ENCODE measurements at places on chromosomes 11 and 22.

DNA sequence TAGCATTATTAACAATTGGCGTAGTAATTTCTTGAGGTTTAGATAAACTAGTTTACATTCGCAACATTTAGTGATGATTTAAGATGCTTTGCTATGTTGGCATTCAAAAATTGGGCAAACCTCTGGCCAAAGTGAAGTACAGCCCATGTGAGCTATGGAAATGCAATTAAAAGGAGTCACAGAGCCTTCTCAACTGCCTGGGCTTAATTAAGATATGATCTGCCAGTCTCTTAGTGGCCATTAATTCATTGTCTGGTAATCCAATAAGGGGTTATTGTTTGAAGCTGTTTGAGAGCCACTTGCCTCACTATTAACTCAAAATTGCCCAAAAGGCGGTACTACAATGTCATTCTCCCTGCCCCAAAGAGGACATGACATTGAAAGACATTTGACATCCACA, 608.9 kb downstream of the NTM start:
- no peak for DNase-seq
- peaks cover 2% of the 10 kb centered on the region for H3K36me3 ChIP-seq
- H3K4me3 ChIP-seq = no peak overlapping the region
- H3K27me3 ChIP-seq = no peaks in the 10 kb centered on the region
- H3K4me1 ChIP-seq = peaks cover 37% of the 10 kb centered on the region

DNA sequence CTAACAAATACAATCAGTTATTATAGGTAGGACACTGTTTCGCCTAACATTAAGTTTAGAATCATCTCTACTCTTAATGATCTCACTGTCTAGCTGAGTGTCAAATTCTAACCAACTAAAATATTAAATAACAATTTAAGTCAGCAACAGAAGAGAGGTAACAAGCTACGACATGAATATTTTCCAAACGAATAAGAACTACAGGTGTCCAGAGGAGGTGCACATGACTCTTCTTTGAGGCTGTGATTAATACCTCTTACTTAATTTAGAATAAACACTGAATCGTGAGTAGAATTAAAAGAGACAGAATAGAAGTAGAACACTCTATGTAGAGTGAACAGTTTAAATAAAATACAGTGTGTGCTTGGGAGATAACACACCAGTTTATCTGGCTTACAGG, 619.0 kb upstream of the ARHGAP42 start:
- H3K27ac ChIP-seq = no peak overlapping the region
- H3K27me3 ChIP-seq = no peaks in the 10 kb centered on the region
- no peak overlapping the region for H3K4me3 ChIP-seq
- H3K36me3 ChIP-seq = no peaks in the 10 kb centered on the region

DNA sequence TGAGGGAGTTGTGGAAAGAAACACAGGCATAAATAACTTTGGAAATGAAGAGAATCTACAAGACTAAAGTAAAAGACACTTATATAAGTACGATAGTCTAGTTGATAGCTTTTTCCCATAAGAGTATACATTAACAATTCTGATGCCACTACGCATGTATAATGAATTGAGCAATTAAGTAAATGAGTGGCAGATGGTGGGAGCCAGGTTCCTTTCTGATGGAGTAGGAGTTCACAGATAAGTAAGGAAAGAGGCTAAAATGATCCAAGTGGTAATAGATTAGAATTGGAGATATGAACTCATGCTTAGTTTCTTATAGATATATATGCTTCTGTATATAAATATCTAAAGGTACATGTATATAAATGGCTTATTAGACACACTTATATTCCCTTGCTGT, 368.3 kb downstream of the FAM181B start:
- no peak for DNase-seq
- no peak overlapping the region for H3K27ac ChIP-seq
- peaks cover 38% of the 10 kb centered on the region for H3K27me3 ChIP-seq
- H3K4me1 ChIP-seq = no peaks in the 10 kb centered on the region

GRCh38 chr11:17748761-17749721, 14.5 kb downstream of the KCNC1 start:
- no peaks in the 10 kb centered on the region for H3K27me3 ChIP-seq
- no peak overlapping the region for H3K27ac ChIP-seq
- DNase-seq = no peak
- no peaks in the 10 kb centered on the region for H3K4me1 ChIP-seq

DNA sequence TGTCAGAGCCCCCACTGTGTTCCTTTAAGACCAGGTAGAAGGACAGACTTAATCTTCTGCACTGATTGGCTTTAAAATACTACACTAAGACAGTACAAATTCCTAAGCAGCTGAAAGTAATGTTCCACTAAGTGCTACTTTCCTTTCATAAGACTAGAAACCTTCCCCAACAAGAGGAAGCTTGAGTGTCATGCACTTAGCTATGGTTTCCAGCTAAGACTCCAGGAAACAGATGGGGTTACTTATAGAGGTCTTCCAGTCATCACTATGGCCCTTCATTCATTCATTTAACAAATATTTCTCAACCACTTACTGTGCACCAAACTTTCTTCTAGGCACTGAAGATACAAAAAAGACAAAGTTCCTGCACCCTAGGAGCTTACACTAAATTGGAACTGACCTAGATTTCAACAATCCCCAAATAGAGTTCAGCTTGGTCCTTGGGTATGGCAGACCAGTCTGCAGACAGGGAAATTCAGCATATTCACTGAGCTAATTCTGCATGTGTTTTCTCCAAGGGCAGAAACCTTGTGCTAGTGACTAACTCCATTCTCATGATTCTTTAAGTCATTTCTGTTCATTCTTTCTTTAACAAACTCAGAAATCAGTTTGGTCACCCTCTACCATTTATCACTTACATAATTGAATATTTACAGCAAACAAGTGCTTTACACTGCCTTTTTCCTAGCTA, 178.4 kb upstream of the MTNR1B start:
- peaks cover 18% of the 10 kb centered on the region for H3K36me3 ChIP-seq
- no peaks in the 10 kb centered on the region for H3K27me3 ChIP-seq
- DNase-seq = no peak
- no peak overlapping the region for H3K27ac ChIP-seq
- H3K4me3 ChIP-seq = no peak overlapping the region

DNA sequence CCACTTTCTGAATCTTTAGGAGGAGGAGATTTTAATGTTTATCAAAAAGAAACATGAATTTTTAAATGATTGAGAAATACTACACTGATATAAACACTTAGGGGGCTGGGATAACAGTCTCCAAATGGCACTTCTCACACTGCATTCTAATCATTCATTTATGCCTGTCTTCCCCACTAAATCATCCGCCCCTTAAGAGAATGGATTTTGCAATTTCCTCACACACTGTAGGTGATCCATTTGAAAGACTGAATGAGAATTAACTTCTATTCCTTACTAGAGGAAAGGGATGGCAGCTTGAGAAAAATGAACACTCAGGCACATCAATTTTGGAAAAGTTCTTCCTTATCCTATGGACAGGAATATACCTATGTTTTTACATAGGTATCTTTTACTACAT, 7.6 kb upstream of the POU2AF2 start:
- H3K36me3 ChIP-seq = no peaks in the 10 kb centered on the region
- no peak overlapping the region for H3K27ac ChIP-seq
- peaks cover 30% of the 10 kb centered on the region for H3K27me3 ChIP-seq
- no peaks in the 10 kb centered on the region for H3K4me1 ChIP-seq

GRCh38 chr11:69321877-69322361, 28.0 kb downstream of the MYEOV start:
- H3K27ac ChIP-seq = no peak overlapping the region
- H3K4me3 ChIP-seq = no peak overlapping the region
- H3K4me1 ChIP-seq = no peaks in the 10 kb centered on the region
- no peak for DNase-seq
- H3K27me3 ChIP-seq = no peaks in the 10 kb centered on the region

- no peaks in the 10 kb centered on the region for H3K27me3 ChIP-seq
- DNase-seq = no peak
- peaks cover 34% of the 10 kb centered on the region for H3K36me3 ChIP-seq
- no peak overlapping the region for H3K27ac ChIP-seq
These were observed 36.9 kb downstream of the MORC2 start for GRCh38 chr22:30931541-30932300.

GRCh38 chr22:30721741-30722140, 27.1 kb downstream of the OSBP2 start:
- no peaks in the 10 kb centered on the region for H3K36me3 ChIP-seq
- H3K4me1 ChIP-seq = no peaks in the 10 kb centered on the region
- H3K27ac ChIP-seq = no peak overlapping the region
- no peak overlapping the region for H3K4me3 ChIP-seq
- no peaks in the 10 kb centered on the region for H3K27me3 ChIP-seq

- H3K27me3 ChIP-seq = no peaks in the 10 kb centered on the region
- H3K4me3 ChIP-seq = no peak overlapping the region
- DNase-seq = no peak
These were observed 297.0 kb downstream of the CADM1 start for GRCh38 chr11:115207166-115207591.

DNA sequence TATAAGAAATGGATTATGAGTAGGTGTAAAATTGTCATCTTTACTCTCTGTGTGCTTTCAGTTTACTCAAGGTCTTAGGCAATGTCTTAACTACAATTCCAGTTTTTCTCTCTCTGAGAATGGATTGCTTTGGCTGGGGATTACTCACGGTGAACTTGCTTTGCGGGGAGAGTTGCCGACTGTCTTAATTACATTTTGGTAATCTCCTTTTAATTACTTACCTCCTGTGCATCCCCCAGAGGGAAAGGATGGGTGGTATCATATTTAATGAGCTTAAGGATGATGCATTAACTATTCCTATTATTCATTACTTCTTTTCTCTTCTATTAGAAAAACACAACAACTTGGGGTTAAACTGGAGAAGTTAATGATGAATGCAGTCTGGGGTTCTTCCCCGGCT, 159.4 kb downstream of the MPPED1 start:
- H3K4me1 ChIP-seq = peaks cover 13% of the 10 kb centered on the region
- no peak for DNase-seq
- peaks cover 4% of the 10 kb centered on the region for H3K27me3 ChIP-seq
- no peaks in the 10 kb centered on the region for H3K36me3 ChIP-seq
- no peak overlapping the region for H3K27ac ChIP-seq

GRCh38 chr11:19455731-19456130, 215.0 kb upstream of the E2F8 start:
- peak; percentile 29 for DNase-seq
- H3K4me3 ChIP-seq = peak overlapping the region; percentile 81
- H3K36me3 ChIP-seq = no peaks in the 10 kb centered on the region

- H3K36me3 ChIP-seq = peaks cover 2% of the 10 kb centered on the region
- no peak for DNase-seq
- peaks cover 2% of the 10 kb centered on the region for H3K27me3 ChIP-seq
- H3K4me3 ChIP-seq = no peak overlapping the region
- no peaks in the 10 kb centered on the region for H3K4me1 ChIP-seq
These were observed 40.9 kb upstream of the GLYAT start for GRCh38 chr11:58772329-58773285.

- no peaks in the 10 kb centered on the region for H3K4me1 ChIP-seq
- H3K36me3 ChIP-seq = no peaks in the 10 kb centered on the region
These were observed 195.8 kb downstream of the NELL1 start for GRCh38 chr11:20865161-20865560.

GRCh38 chr11:45920531-45921477, 1.7 kb upstream of the LARGE2 start:
- DNase-seq = no peak
- H3K4me3 ChIP-seq = peak overlapping the region; percentile 96
- peaks cover 30% of the 10 kb centered on the region for H3K4me1 ChIP-seq
- H3K27ac ChIP-seq = no peak overlapping the region
- H3K36me3 ChIP-seq = no peaks in the 10 kb centered on the region
- peaks cover 56% of the 10 kb centered on the region for H3K27me3 ChIP-seq

GRCh38 chr11:3802011-3802790, 4.8 kb upstream of the NUP98 start:
- H3K36me3 ChIP-seq = peaks cover 5% of the 10 kb centered on the region
- no peak overlapping the region for H3K27ac ChIP-seq
- H3K27me3 ChIP-seq = peaks cover 4% of the 10 kb centered on the region
- DNase-seq = no peak
- H3K4me1 ChIP-seq = peaks cover 8% of the 10 kb centered on the region
- no peak overlapping the region for H3K4me3 ChIP-seq

GRCh38 chr11:86443415-86443814, 68.7 kb downstream of the CCDC81 start:
- no peaks in the 10 kb centered on the region for H3K27me3 ChIP-seq
- no peak overlapping the region for H3K4me3 ChIP-seq
- DNase-seq = no peak
- H3K36me3 ChIP-seq = peaks cover 6% of the 10 kb centered on the region
- H3K27ac ChIP-seq = peak overlapping the region; percentile 39

- no peak overlapping the region for H3K27ac ChIP-seq
- no peaks in the 10 kb centered on the region for H3K27me3 ChIP-seq
- peaks cover 16% of the 10 kb centered on the region for H3K4me1 ChIP-seq
- no peak for DNase-seq
- H3K36me3 ChIP-seq = no peaks in the 10 kb centered on the region
- H3K4me3 ChIP-seq = no peak overlapping the region
These were observed 25.8 kb downstream of the MRGPRD start for GRCh38 chr11:68954836-68955606.

- peaks cover 4% of the 10 kb centered on the region for H3K4me1 ChIP-seq
- no peak overlapping the region for H3K27ac ChIP-seq
- no peak overlapping the region for H3K4me3 ChIP-seq
- DNase-seq = no peak
These were observed 3.5 kb downstream of the CCDC73 start for GRCh38 chr11:32790916-32791315.

- no peaks in the 10 kb centered on the region for H3K4me1 ChIP-seq
- H3K27ac ChIP-seq = no peak overlapping the region
- DNase-seq = no peak
- H3K36me3 ChIP-seq = peaks cover 4% of the 10 kb centered on the region
- H3K4me3 ChIP-seq = no peak overlapping the region
These were observed 21.8 kb downstream of the PIK3C2A start for GRCh38 chr11:17185938-17186337.

DNA sequence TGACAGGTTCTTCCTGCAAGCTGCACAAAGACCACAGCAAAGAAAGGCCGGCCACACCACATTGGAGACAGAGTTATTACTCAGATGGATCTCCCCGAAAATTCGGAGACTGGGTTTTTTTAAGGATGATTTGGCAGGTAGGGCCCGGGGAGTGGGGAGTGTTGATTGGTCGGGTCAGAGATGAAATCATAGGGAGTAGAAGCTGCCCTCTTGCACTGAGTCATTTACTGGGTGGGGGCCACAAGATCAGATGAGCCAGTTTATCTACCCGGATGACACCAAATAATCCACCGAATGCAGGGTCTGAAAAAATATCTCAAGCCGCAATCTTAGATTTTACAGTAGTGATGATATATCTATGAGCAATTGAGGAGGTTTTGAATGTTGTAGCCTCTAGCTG, 401.8 kb upstream of the FAT3 start:
- no peak overlapping the region for H3K4me3 ChIP-seq
- H3K27me3 ChIP-seq = no peaks in the 10 kb centered on the region
- H3K27ac ChIP-seq = no peak overlapping the region
- peaks cover 12% of the 10 kb centered on the region for H3K4me1 ChIP-seq

DNA sequence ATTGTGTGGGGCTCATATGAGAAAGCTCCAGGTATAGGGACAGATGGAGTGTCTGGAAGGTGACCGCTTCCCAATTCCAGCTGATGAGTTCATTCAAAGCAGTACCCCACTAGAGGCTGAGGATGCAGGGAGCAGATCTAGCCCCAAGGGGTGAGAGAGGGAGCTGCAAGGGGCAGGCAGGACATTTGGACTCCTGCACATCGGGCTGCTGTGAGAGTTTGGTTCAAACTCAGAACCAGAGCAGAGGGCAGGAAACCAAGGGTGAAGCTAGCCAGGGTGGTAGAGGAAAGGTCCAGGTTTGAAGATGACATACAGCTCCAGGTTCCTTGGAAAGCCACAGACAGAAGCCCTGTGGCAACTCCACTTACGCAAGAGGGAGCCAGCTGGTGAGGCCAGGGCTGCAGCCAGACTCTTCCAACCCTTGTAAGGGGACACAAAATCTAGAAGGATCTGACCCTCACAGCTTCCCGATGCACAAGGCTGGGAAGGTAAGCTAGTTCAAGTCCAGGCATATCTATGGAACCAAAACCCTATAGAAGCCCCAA, 1.9 kb downstream of the CSNK2A3 start:
- H3K27me3 ChIP-seq = no peaks in the 10 kb centered on the region
- DNase-seq = no peak
- no peak overlapping the region for H3K4me3 ChIP-seq
- H3K36me3 ChIP-seq = no peaks in the 10 kb centered on the region
